IMR-90 (cell line): ENCODE measurements at places on chromosomes 5 and 9. TPM values are rescaled to one million over a fixed set of nuclear protein-coding genes. Genes with fewer than 3 reads are reported as not detected.

IRX4 gene
- not detected in 2 replicates for total RNA-seq

DNA sequence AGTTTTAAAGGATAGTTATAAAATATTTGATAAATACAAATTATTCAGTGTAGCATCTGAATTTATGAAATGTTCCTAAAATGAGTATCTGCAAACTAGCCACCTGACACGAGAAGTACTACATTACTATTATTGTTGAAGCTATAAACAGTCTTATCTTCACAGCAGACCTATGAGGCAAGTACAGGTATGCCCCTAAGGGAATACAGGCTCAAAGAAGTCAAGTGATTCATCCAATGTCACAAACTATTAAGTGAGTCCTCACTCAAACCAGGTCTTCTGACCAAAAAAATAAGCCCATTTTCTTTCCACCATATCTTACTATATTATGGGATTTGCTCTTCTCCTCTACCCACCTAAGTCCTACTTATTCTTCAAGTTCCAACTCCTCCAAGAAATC, 28.7 kb downstream of the STRBP start:
- DNase-seq, result no peak

DNA sequence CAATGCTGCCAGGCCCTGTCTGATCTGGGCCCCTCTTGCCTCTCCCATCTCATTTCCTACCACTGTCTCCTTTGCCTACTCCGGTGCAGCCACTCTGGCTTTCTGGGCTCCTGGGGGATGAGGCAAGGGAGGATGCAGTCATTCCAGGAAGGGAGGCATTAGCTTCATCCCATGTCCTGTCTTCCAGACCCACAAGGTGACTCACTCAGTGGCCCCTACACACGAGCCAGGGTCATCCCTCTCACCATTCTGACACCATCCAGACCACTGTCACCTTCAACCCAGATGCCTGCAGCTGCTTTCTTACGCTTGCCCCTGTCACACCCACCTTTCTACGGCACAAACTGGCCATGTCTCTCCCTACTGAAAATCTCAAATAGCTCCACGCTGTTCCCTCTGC, 19.1 kb downstream of the ACSL6 start:
- no peak for DNase-seq

DNA sequence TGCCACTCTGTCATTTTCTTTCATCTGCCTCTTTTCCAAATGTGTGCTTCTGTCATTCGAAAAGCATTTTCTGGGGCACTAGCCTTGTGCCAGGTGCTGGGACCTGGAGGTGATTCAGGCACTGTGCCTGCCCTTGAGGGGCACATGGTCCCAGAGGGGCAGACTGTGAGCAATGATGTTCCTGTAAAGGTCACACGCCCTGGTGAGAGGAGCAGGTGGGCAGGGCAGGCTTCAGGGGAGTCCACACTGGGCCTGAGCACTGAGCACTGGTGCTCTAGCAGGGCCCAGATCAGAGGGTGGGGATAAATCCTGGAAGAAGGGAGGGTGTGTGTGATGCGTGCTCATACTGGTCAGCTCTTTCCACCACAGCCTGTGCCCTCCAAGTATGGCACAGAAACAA, 77.8 kb downstream of the COL15A1 start:
- no peak for DNase-seq

- no peak for DNase-seq
These were observed at the start of gene FGF1 for GRCh38 chr5:142685418-142686209. FGF1 (minus strand) TSS chr5:142686090; CDS start chr5:142614127, 71,963 bp downstream.

GRCh38 chr9:123527981-123528380, 172.0 kb downstream of the CRB2 start:
- no peak for DNase-seq

DNA sequence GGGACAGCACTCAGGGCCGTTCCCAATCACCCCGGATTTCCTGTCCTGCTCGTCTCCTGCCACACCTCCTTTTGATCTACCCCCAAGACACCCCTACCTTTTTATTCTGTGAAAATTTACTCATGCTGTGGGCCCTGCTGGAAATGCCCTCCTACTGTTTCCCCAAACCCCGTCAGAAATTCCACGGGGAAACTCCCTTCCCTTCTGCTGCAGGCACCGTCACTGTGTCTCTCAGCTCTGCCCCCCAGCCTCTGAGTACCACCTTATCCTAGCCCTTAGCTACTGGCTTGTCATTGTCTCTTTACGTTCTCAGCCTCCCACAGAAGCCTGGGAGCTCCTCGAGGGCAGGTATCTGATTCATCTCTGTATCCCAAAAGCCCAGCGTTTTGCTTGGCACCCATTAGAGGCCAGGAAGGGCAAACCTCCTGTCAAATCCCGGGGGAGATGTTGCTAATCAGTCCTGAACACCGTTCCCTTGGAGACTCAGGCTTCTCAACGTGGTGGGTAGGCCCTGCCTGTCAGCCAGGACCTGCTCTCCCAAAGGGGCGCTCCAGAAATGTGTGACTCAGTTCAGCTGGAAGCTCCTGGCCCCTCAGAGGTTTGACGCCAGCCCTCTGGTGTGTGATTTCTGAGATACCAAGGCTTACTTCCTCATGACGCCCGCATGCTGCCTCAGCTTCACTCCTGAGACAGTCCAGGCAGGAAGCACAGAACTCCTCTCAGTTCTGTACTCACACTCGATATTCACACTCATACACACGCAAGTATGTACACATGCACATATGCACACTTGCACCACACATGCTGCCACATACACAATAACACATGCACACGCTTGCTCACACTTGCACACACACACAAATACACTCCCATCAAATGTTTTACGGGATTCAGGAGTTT, 50.7 kb upstream of the GRHPR start:
- peak; percentile 58 for DNase-seq
